Smooth muscle cell of the brain vasculature (primary cell): ENCODE measurements at places on chromosomes 6 and 20.
A peak's percentile ranks its signal among the peaks of the same experiment; 100 is the strongest.

GRCh38 chr6:71544906-71545305 is 256.3 kb downstream of the OGFRL1 start:
- DNase-seq = no peak

DNA sequence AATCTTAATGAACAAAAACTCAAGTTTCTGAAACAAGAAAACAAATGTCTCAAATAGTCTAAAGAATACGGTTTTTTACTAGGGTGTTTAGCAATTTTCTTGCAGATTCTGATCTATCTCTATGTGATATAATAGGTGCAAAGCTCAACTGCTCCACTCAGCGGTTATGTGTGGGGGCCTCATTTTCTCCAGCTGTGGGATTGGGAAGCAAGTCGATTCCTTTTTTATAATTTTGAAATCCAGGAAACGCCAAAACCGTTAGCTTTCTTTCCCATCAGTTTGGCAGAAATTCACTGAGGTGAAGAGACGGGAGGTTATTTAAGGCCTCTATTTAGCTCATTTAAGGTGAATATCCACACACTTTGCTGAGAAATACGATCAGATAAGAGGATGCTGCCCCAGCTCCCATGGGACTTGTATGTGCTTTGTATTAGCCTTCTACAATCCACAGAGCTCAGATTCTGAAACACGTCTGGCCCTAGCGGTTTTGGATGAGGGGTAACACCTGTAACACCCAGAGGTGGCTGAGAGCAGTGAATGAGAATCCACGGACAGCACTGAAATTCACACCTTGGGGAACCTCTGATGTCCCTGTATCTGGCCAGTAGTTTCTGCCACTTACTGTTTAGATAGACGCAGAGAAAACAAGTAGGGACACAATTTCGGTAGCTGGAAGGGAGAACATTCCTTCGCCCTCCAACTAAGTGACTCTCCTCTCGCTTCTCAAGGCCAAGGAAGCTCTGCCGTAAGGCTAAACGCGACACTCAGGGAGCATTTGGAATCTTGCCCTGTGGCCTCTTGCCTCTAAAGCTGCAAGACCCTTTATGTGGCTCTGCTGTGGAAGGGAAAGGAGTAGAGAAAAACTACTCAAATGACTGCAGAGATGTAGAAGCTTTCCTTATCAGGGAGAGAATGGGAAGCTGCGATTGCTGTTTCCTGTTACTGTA is 6.5 kb upstream of the BCAS4 start:
- no peak for DNase-seq

- DNase-seq = no peak
These were observed 22.7 kb downstream of the CFAP206 start for GRCh38 chr6:87430499-87430898.

GRCh38 chr6:139129284-139129683 is 5.6 kb upstream of the HECA start:
- DNase-seq = peak; percentile 72

- DNase-seq = no peak
These were observed 49.5 kb downstream of the MYLIP start for GRCh38 chr6:16178351-16178750.

DNA sequence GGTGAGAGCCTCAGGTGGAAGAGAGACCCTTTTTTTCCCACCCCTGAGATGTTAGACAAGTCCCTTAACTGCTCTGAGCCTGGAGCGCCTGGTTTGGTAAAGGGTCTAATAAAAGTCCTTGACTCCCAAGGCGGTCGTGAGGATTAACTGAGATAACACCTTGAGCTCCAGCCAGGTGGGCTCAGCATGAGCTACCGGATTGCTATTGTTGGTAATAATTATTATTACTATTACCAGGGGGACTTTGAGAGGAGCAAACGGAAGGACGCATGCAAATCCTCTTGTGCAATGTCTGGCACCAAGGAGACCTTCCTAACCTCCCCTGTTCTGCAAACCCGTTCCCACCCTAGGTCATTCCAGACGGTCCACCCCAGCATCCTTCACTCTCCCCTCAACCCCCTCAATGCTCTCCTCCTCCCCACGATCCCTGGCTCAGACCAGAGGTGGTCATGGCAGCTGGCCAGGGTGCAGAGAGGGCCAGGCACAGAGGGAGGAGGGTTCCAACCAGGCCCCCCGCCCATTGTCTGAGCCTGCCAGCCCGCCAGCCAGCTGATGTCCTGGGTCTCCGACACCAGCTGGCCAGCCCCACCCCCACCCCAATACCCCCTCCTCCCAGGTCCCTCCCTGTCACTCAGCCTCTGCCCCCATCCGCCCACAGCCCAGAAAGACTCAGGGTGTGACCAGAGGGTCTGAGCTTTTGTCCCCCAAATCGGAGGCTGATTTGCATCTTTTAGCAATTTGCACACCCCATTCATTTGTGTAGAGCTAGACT is 14.3 kb upstream of the CBFA2T2 start:
- DNase-seq = no peak

DNA sequence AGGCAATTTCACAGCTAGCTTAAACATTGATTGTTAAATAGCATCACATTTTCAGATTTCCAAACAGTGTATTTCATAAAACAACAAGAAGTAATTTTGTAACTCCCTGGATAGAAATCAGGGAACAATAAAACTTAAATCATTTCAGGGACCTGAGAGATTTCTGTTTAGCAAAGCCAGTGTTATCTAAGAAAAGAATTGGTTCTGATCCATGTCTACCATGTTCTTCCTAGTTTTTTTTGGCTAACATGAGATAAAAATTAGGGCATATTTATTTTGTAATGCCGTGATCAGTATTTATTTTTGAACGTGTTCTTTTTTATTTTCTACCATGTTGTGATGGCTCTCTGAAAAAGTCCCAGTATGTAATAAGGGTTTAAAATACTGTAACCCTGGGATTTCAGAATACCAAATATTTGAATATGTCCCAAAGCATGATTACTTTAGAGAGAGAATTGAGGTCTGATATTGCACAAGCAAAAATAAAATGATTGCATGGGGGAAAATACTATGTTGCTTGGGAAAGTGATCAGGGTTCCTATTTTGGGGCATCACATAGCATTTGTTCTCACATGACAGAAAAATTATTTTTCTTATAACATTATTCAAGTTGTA is 188.7 kb upstream of the CEP162 start:
- no peak for DNase-seq

GRCh38 chr20:62737271-62737811 is 28.7 kb downstream of the NTSR1 start:
- no peak for DNase-seq

GRCh38 chr20:9392892-9393857 is 121.2 kb upstream of the LAMP5 start:
- DNase-seq = peak; percentile 37

GRCh38 chr6:63663147-63663955 is 27.7 kb downstream of the PHF3 start:
- no peak for DNase-seq

GRCh38 chr6:56065408-56065807 is 182.0 kb downstream of the COL21A1 start:
- DNase-seq = no peak

DNA sequence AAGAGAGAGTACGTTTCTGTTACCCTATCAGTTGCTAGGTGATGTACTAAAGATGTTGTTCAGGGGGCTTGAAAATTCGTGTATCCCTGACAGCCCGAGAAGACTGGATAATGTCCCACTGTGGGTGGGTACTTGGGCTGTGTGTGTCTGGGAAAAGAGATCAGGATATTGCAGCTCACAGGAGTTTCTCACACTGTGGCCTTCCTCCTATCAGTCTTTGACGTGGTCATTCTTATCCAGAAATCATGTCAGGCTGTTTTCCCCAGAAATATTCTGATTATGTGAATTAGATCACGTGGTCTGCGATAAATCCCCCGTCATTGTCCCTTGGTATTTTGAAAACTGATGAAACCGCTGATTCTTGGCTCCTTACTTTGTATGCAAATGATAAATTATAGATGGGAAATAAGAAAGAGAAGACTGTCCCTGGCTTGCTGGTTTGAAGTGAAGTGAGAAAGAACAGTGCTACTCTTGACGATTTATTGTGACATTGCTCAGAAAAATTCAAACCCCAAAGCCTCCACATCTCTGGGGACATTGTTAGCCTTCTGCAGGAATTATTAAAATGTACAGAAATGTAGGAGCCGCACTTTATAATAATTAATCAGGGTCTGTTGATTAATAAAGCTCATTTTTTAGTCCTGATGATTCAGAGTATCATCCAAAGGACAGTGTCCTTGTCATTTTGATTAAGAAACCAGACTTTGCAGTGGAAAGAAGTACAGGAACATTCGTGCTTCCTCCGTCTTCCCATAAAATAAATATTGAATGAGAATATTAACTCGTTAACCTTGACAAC is 167.5 kb upstream of the TSHZ2 start:
- no peak for DNase-seq

GRCh38 chr20:18263723-18264122 is 24.6 kb upstream of the ZNF133 start:
- peak; percentile 28 for DNase-seq

- no peak for DNase-seq
These were observed 4.8 kb upstream of the PMEPA1 start for GRCh38 chr20:57714409-57715267.

DNA sequence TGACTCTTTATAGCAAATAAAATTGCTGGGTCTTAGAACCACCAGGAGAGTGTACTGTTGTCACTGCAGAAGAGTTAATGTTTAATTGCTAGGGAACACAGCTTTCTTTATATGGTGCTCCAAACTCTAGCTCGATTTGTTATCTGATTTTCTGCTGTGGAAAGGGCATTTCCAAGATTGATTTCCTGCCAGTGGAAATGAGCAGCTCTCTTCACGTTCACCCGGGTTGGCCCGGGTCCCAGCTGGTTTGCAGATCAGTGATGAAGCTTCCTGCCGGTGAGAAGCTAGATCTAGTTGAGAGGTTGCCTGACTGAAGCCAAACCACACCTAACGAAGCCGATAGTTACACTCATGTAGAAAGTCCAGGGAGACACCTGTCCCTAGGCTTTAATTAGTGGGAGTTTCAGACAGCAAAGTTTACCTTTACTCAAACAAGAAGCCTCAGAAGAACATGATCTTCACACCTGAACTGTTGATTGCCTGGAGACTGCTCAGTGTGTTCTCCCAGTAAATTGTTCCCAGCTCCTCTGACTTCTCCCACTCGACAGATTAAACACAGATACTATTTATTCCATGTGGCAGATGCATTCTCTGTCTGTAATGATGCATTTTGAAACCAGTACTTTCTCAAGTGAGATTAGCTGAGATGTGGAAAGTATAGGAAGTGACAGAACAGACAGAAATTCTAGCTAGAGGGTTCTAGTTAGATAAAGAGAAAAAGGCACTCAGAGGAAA is 27.8 kb downstream of the PAQR8 start:
- no peak for DNase-seq

- no peak for DNase-seq
These were observed 61.8 kb downstream of the APCDD1L start for GRCh38 chr20:58453391-58453790.

DNA sequence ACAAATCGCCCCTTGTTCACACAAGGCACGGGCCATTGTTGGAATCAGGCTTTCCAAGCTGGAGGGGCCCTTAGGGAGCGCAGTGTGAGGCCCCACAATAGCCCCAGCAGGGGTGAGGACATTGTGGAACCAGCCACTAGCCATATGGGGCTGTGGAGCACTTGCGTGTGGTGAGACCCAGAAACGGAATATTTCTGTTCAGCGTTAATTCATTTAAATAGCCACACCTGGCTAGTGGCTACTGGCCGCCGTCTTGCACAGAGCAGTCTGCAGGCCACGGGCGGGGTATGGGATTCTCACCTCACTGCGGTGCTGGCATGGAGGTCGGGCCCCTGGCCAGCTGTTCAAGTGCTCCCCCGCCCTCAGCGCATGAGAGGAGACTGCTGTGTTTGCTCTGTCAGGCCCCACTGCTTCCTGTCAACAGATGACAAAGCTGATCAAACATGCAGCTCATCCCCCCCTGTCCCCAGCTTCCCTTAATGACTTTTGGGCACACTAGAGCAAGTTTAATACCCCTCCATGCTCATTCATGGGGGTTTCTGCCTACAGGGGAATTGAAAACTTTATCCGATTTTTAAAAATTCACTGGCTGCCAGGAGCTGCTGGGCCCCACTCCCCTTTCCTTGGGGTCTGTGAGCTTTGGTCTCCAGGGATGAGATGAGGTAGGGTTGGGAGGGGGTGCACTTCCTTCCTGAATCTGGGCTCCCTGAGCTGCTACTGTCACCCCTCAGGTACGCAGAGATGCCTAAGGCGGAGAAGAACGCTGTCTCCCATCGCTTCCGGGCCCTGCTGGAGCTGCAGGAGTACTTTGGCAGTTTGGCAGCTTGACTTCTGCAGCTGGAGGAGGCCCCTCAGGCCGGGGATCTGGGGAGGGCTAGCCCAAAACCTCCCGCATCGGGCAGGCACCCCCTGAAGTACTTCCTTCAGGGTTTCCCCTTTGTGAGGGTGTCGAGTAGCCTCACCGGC is 13.6 kb downstream of the ITPA start:
- DNase-seq = no peak

GRCh38 chr6:11938285-11938890 is 73.7 kb upstream of the HIVEP1 start:
- no peak for DNase-seq

GRCh38 chr6:89921197-89921596 is 26.9 kb downstream of the GJA10 start:
- DNase-seq = no peak

DNA sequence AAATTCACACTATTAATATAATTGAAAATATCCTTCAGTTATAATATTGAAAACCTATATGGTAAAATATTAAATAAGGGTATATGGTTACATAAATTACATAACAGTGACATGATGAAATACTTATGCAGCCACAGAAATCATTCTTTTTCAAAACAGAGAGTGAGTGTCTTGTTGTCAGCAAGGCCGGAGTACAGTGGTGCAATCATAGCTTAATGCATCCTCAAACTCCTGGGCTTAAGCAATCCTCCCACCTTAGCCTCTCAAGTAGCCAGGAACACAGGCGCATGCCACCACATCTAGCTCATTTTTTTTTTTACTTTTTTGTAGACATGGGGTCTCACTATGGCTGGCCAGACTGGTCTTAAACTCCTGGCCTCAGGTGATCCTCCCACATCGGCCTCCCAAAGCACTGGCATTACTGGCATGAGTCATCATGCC is 40.4 kb downstream of the FAM8A1 start:
- DNase-seq = no peak

DNA sequence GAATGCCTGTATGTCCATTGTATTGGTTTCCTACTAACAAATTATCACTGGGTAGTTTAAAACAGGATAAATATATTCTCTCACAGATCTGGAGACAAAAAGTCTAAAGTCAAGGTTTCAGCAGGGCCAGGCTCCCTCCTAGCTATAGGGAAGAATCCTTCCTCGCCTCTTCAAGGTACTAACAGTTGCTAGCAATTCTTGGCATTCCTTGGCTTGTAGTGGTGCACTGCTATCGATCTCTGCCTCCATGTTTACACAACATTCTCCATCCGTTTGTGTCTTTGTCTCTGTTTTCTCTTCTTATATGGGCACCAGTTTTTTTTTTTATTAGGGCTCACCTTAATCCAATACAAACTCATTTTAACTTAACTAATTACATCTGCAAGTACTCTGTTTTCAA is 48.9 kb downstream of the OR2B6 start:
- no peak for DNase-seq
